ENCODE measurements at places on chromosomes 1 and 21. TPM values are rescaled to one million over a fixed set of nuclear protein-coding genes. Genes with fewer than 3 reads are reported as not detected.

- DNase-seq, result no peak
Measured at GRCh38 chr1:106956721-106957120, 99.8 kb upstream of the PRMT6 start.

The NLRP3 gene
- total RNA-seq, result 3.0 TPM

The TMOD4 gene
- not detected for total RNA-seq

The SLC16A4 gene
- total RNA-seq, result 29.4 TPM

DNA sequence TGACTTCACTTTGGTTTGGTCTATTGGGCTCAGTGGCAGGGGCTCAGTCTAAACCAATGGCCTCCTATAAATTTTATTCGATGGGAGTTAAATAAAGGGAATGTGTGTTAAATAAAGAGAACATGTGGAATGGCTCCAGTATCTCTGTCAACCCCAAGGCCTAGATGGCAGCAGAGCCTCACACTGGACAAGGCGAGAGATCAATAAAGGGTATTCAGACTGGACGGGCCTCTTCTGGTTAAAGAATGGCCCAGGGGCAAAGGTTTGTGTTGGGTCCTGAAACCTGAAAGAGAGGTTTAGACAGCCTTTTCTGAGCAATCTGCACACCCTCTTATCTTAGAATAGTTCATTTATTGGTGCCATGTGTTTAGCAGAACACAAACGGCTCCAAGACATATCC, 34.7 kb downstream of the SH3BP5L start:
- no peak for DNase-seq

GRCh38 chr1:9780554-9781110, 43.1 kb downstream of the CLSTN1 start:
- no peak for DNase-seq

DNA sequence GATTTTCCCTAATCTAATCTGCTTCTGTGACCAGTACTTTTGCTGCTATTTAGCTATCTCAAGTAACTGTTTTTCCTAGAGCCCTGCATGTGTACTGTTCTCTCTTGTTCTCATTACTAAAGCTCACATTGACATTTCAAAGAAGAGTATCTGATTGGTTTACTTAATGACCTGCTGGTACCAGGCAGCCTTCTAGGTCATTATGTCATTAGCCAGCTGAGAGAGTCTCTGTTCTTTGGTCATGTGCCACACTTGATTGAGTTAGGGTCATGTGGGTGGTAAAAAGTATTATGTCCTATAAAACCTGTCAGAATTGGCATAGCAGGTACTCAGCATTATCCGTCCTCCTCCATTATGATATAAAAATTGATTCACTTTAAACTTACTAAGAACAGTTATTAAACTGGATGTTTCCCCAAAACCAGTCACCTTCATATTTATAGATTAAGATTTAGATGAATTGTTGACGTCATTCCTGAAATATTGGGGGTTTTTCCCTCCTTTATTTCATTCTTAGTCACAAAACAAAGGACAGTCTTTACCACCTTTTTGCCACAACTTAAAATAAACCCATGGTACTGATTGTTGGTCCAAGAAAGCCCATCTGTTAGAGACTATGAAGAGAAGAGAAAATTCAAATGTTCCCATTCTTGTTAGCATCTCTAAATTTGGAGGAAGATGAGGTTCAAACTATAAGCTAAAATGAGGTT, 22.2 kb downstream of the FNDC5 start:
- DNase-seq, result no peak

DNA sequence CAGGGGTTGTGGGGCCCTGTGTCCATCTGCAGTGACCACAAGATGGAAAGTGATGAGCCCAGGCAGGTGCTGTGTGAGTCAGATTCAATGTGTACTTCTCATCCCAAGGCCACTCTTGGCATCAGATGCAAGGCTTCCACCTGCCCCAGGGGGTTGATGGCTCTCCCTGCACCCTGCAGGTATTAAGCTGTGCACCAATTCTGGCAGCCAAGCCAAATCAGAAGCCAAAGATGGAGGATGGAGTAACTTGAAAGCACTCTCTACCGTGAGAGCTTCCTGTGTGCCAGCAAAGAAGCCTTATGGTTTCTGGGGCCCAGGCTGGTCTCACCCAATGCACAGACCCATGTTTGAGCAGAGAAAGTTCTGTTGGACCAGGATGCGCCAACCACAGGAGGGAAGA, 44.3 kb upstream of the TENT5C start:
- no peak for DNase-seq

The WDR64 gene
- total RNA-seq, result not detected
